ENCODE measurements at places on chromosomes 5 and 9.
A peak's percentile ranks its signal among the peaks of the same experiment; 100 is the strongest.

DNA sequence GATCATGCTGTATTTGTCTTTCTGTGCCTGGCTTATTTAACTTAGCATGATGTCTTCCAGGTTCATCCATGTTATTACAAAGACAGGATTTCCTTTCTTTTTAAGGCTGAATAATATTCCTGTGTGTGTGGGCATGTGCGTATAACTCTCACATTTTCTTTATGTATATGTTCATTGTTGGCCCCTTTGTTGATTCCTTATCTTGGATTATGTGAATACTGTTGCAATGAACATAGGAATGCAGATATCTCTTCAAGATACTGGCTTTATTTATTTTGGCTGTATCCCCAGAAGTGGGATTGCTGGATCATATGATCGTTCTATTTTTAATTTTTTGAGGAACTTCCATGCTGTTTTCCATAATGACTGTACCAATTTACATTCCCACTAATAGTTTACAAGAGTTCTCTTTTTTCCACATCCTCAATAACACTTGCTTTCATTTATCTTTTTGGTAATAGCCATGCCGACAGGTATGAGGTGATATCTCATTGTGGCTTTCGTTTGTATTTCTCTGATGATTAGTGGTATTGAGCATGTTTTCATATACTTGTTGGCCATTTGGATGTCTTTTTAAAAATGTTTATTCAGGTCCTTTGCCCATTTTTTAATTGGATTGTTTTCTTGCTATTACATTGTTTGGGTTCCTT is 38.0 kb downstream of the CREBRF start:
- DNase-seq = no peak

DNA sequence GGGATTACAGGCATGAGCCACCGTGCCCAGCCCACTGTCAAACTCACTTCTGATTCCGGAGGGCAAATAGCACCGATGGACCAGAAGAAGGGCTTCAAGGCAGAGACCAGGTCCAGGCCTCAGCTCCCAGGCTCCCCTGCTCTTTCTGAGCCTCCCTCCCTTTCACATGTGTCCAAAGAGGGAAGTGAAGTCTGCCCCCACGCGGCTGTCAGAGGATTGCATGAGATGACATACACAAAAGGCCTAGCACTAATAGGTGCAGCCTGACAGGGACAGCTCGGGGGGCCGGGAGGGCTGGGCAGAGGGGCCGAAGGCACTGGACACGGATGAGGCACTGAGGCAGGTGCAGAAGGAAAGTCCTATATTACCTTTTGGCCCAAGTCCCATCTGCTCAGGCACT is 16.1 kb downstream of the FBP1 start:
- peak; percentile 66 for DNase-seq

GRCh38 chr5:75611311-75612225 is at the start of gene ANKDD1B:
TSS of gene ANKDD1B (plus strand) at chr5:75611453. CDS start at chr5:75611635, 182 bp downstream.
- DNase-seq = peak; percentile 7

DNA sequence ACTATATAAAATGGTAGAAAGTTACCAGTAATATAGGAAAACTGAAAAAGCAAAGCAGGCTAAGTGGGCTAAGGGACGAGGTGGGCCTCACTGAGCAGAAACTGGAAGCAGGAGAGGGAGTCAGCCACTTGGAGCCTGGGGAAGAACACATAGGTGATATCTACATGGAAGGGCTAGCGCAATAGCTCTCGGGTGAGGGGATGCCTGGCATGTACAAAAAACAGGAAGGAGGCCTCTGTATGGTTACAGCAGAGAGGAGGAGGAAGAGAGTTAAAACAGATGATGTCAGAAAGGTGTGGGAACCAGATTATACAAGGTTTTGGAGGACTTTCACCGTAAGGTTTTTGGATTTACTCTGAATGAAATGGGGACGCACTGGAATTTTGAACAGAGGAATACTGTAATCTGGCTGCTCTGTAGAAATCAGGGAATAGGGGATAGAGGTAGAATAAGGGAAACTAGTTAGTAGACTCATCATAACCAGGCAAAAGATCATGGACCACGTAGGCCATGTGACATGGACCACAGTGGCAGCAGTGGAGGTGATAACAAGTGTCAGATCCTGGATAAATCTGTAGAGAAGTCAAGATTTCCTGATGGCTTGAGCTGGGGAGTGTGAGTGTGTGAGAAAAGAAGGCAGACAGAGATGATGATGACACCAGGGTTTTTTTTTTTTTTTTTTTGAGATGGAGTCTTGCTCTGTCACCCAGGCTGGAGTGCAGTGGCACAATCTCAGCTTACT is 52.5 kb downstream of the FNBP1 start:
- DNase-seq = no peak
